CD4-positive, alpha-beta T cell treated with Interleukin-17A for 1 hour (primary cell): ENCODE measurements at places on chromosomes 5 and 9.

- DNase-seq: no peak
Observed at GRCh38 chr5:122492675-122493074, 180.6 kb downstream of the SNCAIP start.

- DNase-seq: no peak
Observed at GRCh38 chr5:2724031-2724581, 27.4 kb downstream of the IRX2 start.

DNA sequence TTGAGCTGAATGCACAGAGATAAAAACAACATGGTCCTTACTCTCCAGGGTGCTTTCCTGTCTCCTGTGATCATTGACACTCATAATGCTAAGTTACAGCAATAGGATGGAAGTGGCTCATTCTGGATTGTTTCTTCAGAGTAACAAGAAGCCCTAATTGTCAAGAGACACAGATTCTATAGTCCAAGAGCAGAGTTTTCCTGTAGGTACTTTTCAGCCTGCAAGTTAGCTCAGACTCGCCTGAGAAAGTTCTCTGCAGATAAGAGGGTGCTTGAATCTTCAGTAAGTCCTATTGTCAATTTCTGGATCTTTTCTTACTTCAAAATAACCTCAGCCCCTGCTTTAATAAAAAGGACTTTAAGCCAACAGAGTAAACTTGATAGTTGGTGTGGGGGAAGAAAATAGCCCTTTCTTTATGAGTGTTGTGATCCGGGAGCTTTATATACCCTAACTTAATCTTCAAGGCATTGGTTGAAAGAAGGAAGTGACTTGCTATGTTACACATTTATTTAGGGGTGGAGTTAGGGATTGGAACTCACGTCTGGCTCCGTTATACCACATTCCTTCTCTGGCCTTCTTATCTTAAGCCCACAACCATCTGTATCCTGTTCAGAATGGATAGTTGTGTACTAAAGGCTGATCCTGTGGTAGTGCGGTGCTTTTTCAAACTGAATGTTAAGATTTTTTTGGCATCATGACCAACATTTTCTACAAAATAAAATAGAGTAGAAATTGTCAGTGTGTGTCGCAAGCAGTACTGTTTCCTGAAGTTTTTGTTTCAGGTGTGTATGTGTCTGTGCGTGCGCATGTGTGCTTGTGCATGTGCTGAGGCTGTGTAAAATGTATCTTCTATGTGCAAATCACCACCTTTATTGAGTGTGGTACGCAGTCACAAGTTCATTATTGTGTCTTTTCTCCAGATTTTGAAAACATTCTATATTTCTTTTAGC, 173.9 kb downstream of the WDR70 start:
- no peak for DNase-seq

DNA sequence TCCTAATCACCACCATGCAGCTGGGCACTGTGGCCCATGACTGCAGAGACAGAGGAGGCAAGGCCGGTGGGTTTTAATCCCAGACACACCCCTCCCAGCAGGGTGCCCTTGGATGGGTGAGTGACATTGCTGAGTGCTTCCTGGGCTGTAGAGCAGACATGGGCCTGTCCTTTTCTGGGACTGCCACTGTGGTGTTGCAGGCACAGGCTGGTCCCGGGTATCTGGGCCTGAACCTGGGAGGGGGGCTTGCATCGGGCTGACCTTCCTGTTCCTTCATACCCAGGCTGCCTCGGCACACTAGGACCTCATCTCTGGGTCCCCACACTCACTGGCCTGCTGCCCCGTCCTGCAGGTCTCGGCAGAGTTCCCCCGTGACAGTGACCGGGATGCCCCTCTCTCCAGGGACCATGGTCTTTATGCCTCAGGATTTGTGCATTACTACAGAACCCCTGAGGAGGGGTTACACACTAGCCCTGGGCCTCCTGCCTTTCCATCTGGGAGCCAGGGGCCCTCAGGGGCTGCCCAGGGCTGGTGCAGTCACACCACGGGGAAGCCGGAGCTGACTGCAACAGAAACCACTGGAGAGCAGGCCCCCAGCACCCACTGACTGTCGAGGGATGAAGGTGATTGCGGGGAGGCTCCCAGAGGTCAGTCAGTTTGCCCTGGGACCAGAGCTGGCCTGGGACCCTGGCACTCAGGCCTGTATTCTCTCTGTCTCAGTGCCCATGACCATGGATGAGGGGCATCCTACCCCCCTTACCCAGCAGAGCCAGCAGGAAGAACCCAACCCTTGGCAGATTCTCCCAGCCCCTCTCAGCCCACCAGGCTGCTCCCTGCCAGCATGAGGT, 8.9 kb upstream of the SLC25A48 start:
- no peak for DNase-seq

DNA sequence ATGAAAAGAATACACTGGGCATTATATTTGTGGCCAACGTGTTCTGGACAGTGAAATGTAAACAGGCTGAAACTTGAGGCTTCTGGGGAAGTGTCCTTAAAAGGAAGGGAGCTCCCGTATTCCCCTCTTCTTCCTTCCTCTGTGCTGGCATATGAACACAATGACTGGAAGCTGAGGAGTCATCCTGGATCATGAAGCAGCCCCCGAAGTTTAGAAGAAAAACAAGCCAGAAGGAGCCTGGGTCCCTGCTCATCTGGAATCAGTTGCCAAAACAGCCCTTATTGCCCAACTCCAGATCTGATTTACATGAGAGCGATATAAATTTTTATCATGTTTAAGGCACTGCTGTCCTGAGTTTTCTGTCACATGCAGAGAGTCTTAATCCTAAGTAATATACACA, 65.4 kb upstream of the SLC1A1 start:
- DNase-seq: no peak
